ENCODE measurements at places on chromosomes 6 and 20.

DNA sequence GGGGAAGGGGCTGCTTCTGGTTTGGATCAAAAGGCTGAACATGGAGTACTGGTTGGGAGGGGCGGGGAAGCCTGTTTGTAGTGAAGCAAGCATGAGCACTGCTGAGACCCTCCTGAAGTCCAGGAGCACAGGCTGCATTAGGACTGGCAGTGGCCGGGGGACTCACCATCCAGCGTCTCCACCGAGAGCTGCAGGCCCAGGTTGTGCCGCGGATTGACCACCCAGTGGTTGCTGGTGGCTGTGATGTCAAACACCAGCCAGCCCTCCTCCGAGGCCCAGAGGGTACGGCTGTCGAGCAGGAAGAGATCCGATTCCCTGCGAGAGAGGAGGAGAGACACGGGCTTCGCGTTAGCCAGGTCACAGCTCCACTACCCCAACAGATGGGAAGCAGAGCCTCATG is 64.1 kb downstream of the BMP7 start:
- no peak for DNase-seq

DNA sequence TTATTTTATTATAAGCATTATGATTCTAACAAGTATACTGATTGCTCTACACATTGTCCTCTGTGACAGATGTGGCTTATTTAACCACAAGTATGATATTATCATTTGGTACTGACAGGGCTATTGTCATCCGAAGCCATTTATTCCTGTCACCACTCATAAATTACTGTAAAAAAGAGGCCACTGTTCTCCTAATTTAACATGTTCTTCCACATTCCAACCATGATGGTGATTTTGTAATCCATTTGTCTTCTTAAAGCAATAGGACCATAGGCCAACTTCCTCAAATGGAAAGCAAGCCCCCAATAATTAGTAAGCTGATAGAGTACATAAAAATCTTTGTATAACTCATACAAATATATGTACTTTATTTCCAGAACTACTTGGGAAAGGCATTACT is 50.6 kb downstream of the FUT9 start:
- no peak for DNase-seq

DNA sequence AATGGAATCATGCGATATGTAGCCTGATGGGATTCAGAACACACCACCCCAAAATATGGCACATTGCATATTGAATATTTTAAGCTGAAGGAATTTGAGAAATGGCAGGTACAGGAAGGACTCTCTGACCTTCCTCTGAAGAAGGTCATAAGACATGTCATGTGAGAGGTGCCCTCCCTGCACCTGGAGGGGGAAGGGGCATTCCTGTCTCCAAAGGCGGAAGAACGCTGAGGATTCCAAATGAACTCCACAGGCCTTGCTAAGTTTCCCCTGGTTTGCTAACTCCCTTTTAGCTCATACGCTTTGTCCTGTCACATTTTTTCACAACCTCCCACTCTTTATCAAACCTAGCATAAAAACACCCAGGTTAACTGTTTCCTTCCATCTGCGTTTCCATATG is 347.8 kb downstream of the CDKAL1 start:
- DNase-seq, result no peak

DNA sequence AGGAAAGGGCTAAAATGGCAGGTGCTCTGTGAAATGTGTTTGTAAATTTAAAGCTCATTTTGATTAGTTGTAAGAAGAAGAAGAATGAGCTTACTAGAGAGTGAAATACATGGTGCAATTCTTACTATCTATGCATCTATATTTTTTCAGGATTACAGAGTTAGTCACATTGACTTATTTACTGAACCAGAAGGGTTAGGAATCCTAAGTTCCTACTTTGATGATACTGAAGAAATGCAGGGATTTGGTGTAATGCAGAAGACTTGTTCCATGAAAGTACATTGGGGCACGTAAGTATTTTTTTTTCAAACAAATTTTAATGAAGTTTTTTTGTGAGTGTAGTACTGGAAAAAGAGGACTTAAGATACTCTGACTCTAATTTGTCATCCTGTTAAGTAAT is 99.3 kb downstream of the RTN4IP1 start:
- DNase-seq, result no peak

DNA sequence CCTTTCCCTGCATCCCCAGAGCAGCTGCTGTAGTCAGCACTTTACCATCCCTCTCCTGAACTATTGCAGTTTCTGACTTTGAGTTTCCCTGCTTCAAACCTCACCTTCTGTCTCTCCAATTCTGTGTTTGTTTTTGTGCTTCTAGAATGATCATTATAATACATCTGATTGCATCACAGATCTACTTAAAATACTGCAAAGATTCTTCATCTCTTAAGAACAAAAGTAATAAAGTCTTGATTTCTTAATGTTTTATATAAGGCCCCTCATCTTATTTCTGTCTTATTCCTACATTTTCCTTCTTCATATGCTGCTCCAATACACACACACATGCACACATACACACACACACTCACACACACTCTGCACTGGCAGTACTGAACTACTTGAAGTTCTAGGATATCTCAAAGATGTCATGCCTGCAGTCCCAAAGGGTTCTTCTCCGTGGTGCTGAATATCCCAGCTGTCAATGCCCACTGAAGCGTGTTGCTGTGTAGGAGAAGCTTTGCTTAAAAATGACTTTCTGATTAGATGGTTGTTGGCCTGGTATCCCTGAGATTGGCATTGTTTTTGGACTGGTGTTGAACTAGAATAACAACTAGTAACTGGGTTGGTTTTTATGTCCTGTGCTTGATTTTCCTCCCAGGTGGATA is 97.2 kb downstream of the MAP3K4 start:
- no peak for DNase-seq

DNA sequence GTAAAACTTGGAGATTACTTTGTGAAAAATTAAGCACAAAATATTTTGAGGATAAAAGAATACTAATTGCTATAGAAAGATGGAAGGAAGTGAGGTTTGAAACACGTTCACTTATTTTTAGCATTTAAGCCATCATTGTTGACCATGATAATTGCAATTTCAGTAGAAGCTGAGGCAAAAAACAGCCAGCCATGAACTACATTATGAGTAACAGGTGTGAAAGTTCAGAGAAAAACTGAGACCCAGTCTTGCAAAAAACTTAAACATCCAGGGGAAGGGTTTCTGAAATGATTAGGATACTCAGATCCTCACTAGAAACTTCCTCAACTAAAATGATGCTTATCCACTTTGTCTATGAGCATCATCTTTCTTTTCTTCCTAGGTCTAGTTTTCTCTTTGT is 619.4 kb downstream of the PHF3 start:
- no peak for DNase-seq

- no peak for DNase-seq
These were observed 916 bp downstream of the PABPC1L start for GRCh38 chr20:44910690-44911262.

GRCh38 chr20:60192326-60192725 is 234.1 kb downstream of the CDH26 start:
- no peak for DNase-seq

DNA sequence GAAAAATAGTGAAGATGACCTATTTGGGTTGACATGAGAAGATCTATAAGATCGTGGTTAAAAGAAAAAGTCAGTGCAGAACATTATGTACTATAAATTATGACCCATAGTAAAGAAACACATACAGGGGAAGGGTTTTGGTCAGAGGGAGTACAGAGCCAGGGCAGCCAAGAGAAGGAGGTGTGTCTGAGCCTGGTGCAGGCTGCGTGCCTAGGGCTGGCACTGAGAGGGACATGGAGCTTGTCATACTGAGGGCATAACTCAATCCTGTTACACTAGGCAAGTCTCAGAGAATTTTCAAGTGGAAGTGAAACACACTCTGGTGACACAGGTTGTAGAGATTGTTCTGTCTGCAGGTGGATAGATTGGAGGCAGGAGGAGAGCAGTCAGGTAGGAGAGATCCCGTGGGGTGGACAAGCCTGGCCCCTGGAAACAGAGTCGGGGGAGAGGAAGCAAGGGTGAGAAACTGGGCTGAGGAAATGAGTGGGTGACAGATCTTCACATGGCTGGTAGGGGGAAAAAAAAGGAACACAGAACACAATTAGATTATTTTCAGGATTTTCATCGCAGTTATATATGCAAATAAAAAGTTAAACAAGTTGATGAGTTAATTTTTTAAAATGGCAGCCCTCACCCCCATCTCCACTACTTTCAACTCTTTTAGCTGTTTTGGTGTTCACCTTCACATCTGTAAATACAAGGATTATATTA is 18.5 kb upstream of the RNF39 start:
- DNase-seq, result no peak

Data from hypothalamus (tissue), 51 donors.